ENCODE measurements at places on chromosomes 7 and 10. TPM values are rescaled to one million over a fixed set of nuclear protein-coding genes. Genes with fewer than 3 reads are reported as not detected.

The KAZALD1 gene
- total RNA-seq: 0.19 TPM

The TMEM229A gene
- not detected for total RNA-seq

The ACSM6 gene
- total RNA-seq: 1.1 TPM

The KLF14 gene
- total RNA-seq: 0.40 TPM

DNA sequence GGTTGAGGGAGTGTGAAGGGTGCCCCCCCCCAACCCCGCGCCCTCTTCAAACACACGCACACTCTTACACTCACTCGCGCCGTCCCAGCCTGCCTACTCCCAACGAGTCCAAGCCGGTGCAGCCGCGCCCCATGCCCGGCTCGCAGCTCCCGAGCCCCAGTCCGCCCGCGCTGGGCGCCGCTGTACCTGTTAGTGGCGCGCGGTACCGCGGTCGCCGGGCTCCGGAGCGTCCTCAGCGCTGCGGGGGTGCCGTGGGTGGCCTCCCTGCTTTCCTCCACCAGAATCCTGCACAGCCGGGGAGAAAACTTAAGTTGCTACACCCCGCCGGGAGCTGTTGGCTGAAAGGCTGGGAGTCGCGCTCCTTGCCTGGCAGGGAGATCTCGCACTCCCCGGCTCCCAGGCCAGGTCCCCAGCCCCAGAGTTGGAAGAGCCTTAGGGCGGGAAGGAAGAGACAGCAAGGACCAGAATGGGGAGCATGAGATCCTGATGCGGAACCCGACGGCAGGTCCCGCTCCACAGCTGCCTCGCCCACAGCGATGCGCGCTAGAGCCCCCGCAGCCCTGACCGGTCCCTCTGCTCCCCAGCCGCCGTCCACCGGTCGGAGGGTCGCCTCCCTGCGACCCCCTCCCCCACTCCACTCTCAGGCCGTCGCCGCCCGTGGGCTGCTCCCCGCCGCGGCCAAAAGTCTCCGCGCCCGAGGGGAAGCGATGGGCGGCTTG is 863 bp downstream of the ST8SIA6 start:
- DNase-seq: peak; percentile 29
- H3K27ac ChIP-seq: no peak overlapping the region
- peak overlapping the region; percentile 48 for H3K4me3 ChIP-seq

- H3K27ac ChIP-seq: no peak overlapping the region
- H3K4me1 ChIP-seq: no peaks in the 10 kb centered on the region
- H3K36me3 ChIP-seq: no peaks in the 10 kb centered on the region
- no peak for DNase-seq
- H3K27me3 ChIP-seq: peaks cover 9% of the 10 kb centered on the region
Measured at GRCh38 chr10:123571978-123572377, 94.2 kb upstream of the GPR26 start.

DNA sequence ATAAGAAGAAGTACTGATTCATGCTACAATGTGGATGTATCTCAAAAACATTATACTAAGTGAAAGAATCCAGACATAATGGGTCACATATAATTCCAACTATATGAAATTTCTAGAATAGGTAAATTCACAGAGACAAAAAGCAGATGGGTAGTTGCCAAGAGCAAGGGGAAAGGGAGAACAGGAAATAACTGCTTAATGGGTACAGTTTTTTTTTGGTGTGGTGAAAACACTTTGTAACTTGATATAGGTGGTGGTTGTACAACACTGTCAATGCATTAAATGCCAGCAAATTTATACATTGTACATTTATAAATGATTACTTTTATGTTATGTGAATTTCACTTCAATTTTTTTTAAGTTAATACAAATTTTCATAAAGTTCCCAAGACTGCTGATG is 19.4 kb upstream of the LRRN3 start:
- no peak for DNase-seq
- no peaks in the 10 kb centered on the region for H3K36me3 ChIP-seq
- no peak overlapping the region for H3K27ac ChIP-seq
- no peaks in the 10 kb centered on the region for H3K4me1 ChIP-seq
- H3K4me3 ChIP-seq: no peak overlapping the region
- no peaks in the 10 kb centered on the region for H3K27me3 ChIP-seq

DNA sequence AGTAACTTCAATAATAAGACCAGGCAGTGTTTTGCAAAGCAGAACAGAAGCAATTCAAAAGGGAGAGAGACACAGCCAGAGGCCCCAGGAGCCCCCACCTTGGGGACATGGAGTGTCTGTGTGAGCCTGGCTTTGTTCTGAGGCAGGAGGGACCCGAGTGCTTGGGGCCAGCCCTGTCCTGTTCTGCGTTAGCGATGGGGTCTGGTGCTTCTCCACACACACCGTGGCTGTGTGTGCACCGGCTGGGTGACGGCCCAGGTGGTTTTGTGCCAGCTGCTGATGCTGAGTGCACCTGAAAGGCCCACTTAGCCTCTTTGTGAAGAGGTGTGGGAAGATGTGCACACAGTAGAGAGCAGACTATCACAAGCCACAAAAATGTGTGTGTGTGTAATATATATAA is 468.9 kb downstream of the DNAJB6 start:
- H3K4me1 ChIP-seq: no peaks in the 10 kb centered on the region
- H3K36me3 ChIP-seq: no peaks in the 10 kb centered on the region
- no peak overlapping the region for H3K4me3 ChIP-seq
- H3K27me3 ChIP-seq: no peaks in the 10 kb centered on the region
- H3K27ac ChIP-seq: no peak overlapping the region

DNA sequence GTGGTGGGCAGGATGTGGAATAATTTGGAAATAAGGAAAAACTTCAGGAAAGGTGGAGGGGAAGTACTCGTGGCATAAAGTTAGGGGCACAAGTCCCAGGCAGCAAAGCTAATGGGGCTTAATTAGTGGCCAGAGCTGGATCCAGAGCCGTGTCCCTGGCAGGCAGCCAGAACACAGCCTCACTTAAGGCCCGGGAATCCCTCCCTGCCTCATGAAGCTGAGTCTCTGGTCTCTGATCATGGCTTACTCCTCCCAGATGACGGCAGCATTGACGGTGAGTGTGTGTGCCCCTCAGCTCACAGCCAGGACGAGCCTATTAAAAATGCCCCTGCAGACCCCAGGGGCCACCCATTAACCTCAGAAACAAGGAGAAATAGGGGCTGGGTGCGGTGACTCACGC is 48.2 kb upstream of the NPTX2 start:
- H3K4me3 ChIP-seq: no peak overlapping the region
- no peaks in the 10 kb centered on the region for H3K27me3 ChIP-seq
- no peaks in the 10 kb centered on the region for H3K4me1 ChIP-seq
- H3K27ac ChIP-seq: no peak overlapping the region
- DNase-seq: no peak

DNA sequence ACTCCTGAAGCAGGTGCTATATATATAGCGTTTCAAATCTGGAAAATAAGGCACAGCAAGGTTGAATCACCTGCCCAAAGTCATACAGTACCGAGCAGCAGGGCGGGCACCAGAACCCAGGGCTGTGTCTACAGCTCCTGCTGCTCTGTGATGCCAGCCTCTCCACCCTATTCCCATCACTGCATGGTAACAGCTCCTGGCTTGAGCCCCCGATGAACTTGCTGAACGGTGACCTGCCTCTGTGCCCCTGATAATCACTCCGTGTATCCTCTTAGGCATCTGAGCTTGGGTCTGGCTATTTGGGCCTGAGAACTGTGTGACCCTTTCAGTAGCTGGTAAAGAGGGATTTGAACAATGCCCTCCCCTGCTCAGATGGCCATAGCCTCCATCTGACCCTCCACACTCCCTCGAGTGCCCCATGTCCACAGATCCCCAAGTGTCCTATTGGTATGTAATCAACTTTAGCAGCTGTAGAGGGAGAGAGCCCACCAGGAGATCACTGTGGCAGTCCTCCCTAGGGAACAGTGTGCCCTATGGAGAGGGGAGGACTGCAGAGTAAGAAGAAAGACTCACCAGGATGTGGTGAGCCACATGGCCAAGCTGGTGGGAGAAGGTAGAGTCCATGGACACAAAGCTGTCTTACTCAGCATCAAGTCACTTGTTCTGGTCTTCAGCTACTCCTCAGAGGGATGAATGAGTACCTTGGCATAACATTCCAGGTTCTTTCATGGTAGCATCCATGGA is 1.1 kb upstream of the ARHGAP22 start:
- DNase-seq: no peak
- no peaks in the 10 kb centered on the region for H3K36me3 ChIP-seq
- H3K4me3 ChIP-seq: no peak overlapping the region
- peaks cover 3% of the 10 kb centered on the region for H3K27me3 ChIP-seq

DNA sequence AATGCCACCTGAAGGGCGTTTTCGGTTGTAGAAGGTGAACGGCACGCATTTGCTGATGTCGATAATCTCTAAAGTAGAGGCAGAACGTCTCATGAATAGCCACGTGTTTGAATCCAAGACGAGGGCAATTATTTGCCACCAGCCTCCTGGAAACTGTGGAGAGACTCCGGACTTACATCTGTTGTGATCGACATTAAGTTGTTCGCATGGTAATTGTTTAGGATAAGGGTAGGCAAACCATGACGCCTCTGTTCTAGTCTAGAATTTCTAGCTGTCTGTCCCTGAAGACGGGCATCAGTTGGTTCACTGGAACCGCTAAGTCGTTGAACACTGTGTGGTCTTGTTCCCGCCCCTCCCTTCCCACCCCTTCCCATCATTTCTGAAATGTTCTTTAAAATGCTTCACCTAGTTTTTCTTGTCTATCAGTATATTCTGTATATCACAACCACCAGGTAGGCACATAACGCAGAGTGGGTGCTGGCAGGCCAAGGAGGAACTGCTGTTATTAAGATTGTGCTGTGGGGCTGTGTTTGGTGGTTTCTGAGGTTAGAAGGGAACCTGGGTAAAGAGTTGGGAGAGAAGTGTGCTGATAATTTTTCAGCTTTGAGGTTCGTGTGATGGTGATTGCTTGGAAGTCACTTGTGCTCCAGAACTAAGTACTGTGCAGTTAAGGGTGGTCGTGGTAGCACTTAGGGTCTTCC is 1.2 kb downstream of the UBE3C start:
- no peaks in the 10 kb centered on the region for H3K27me3 ChIP-seq
- no peak for DNase-seq
- H3K4me3 ChIP-seq: peak overlapping the region; percentile 59
- H3K4me1 ChIP-seq: peaks cover 11% of the 10 kb centered on the region
- H3K27ac ChIP-seq: peak overlapping the region; percentile 92
- no peaks in the 10 kb centered on the region for H3K36me3 ChIP-seq

DNA sequence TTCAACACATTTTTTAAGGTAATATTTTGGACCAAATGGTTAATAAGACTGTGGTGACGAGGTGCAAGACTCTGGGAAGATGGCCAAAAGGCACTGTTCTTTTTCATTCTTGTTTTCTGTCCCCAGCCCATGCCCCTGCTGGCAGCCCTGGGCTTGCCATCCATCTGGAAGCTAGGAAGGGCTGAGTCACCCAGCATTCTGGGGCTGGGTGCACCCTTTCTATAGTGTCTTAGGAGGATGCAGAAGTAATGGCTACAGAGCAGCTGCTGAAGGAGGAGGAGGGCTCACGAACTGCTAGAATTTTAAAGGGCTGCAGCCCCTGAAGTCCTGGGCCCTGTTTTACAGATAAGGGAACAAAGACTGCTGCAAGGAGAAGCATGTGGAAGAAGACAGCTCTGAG is 42.8 kb upstream of the ZNF32 start:
- no peak overlapping the region for H3K4me3 ChIP-seq

GRCh38 chr7:158706710-158707590 is 2.3 kb upstream of the NCAPG2 start:
- DNase-seq: no peak
- H3K4me3 ChIP-seq: no peak overlapping the region
- H3K27me3 ChIP-seq: no peaks in the 10 kb centered on the region
- no peaks in the 10 kb centered on the region for H3K36me3 ChIP-seq
- no peaks in the 10 kb centered on the region for H3K4me1 ChIP-seq

DNA sequence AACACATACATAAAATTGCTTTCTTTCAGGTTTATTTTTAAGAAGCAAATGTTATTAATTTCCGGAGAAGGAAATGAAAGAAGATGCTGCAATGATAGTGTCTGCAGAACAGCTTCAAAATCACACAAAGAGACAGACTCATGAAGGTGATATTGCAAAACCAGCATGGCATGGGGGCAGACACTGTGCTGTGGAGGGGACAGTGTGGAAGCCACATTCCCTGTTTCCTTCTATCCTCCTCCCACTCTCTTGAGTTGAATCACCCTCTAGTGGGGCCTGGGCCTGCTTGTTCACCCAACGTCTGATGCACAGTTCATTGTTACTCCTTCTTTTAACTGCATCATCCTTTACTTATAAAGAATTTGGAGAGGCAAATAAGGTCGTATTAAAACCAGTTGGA is 104.0 kb upstream of the INSIG1 start:
- no peak overlapping the region for H3K4me3 ChIP-seq
- H3K27me3 ChIP-seq: no peaks in the 10 kb centered on the region
- H3K36me3 ChIP-seq: no peaks in the 10 kb centered on the region
- no peak overlapping the region for H3K27ac ChIP-seq
- no peaks in the 10 kb centered on the region for H3K4me1 ChIP-seq

GRCh38 chr10:15853800-15854199 is 6.5 kb downstream of the MINDY3 start:
- no peak for DNase-seq
- H3K27ac ChIP-seq: no peak overlapping the region
- H3K36me3 ChIP-seq: no peaks in the 10 kb centered on the region
- H3K27me3 ChIP-seq: no peaks in the 10 kb centered on the region
- H3K4me3 ChIP-seq: no peak overlapping the region
- peaks cover 14% of the 10 kb centered on the region for H3K4me1 ChIP-seq

GRCh38 chr7:138470391-138471157 is 10.5 kb downstream of the TRIM24 start:
- H3K4me3 ChIP-seq: no peak overlapping the region
- no peaks in the 10 kb centered on the region for H3K36me3 ChIP-seq
- H3K27ac ChIP-seq: no peak overlapping the region
- no peak for DNase-seq

DNA sequence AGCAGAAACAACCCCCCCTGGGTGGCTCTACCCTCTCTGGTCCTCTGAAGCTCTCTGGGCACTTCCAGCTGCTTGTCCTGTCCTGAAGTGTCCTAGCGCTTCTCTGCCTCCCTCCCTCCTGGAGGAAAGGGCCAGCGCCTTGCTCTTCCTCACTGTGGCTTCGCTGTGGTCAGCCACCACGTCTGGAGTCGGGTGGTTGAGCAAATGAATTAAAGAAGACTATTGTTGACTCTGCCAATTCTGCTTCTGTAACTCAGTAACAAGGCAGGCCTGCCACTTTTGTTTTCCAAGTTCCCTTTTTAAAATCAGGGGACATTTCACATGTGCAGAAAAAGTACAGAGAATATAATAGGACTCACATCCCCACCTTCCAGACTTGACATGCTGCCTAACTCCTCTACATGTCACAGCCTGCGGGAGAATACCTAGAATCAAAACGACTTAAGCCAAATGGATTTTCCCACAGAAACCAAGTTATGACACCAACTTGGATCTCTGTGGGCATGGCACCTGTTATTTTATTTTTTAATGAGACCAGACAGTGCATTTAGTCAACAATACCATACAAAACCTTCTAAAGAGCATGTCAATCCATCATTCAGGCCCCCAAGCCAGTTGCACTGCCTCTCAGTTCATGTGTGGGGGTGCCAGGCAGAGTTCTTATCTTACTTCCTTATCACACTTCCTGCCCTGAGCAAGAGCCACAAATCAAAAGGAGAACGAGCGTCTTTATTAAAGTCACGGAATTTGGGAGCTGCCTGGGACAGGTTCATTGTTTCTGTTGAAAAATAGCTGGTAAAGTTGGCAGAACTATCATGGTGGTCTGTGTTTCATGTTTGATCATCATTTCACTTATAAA is 6.8 kb downstream of the FFAR4 start:
- no peak overlapping the region for H3K4me3 ChIP-seq
- no peaks in the 10 kb centered on the region for H3K27me3 ChIP-seq
- no peaks in the 10 kb centered on the region for H3K36me3 ChIP-seq
- H3K4me1 ChIP-seq: no peaks in the 10 kb centered on the region
- DNase-seq: no peak

All from pancreas (tissue), 10 donors.